ENCODE measurements at places on chromosomes 1 and 21. TPM values are rescaled to one million over a fixed set of nuclear protein-coding genes. Genes with fewer than 3 reads are reported as not detected.

DNA sequence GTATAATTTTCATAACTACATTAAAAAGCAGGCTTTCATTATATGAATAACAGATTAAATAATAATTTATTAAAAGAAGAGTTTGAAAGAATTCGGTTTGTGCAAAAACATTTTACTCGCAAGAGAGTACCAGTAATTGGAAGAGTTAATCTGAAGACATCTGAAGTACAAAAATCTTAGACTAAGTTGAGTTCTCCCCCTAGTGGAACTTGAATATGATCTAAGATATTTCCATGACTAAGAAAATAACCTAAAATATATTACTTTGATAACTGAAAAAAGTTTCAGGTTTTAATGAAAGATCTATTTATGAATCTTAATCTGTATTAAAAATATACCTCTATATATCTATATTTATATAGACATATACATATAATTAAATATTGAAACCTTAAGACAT, 112.5 kb upstream of the GFI1 start:
- peak; percentile 12 for DNase-seq

- no peak for DNase-seq
Measured at GRCh38 chr1:173023343-173023742, 27.4 kb downstream of the TNFSF18 start.

DNA sequence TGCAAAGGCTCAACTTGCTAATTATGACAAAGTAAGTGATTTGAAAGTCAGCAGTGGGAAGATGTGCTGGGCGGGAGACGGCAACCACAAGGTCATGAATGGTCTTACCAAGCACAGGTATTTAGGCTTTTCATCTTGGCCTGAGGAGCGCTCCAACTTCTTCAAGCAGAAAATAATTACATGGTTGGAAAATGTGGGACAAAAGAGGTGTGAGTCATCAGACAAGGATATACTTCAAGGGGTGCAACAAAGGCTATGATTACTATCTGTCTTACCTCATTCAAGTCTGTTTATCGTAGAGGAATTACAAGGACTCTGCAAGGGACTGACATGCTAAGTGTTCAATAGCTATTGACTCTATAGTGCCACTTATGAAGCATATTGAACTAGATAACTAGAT, 2005.7 kb downstream of the MRPL39 start:
- no peak for DNase-seq

- DNase-seq = peak; percentile 10
Measured at GRCh38 chr1:6108937-6109614, 63.4 kb downstream of the KCNAB2 start.

- no peak for DNase-seq
Measured at GRCh38 chr1:235972311-235972689, 92.6 kb downstream of the NID1 start.

- no peak for DNase-seq
Measured at GRCh38 chr1:225156254-225156653, 226.8 kb downstream of the DNAH14 start.

DNA sequence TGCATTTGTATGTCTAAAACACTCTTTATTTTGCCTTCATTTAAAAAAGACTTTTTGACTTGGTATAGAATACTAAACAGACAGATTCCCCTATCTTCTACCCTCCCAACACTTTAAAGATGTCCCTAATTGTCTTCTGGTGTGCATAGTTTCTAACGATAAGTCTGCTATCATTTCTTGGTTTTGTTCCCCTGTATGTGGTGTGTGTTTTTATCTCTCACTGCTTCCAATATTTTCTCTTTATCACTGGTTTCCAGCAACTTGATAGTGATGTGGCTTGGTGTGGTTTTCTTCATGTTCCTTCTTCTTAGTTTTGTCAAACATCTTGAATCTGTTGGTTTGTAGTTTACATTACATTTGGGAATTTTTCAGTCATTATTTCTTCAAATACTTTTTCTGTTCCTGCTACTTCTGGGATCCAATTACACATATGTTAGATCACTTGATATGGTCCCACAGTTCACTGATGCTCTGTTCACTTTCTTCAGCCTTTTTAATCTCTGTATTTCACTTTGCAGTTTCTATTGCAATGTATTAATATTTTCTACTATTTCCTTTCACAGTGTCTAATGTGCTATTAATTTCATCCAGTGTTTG, 23.2 kb downstream of the F5 start:
- DNase-seq = no peak

- no peak for DNase-seq
Measured at GRCh38 chr1:64745181-64745985, 508 bp downstream of the RAVER2 start.

- DNase-seq = peak; percentile 62
Measured at GRCh38 chr1:4932311-4933030, 278.1 kb downstream of the AJAP1 start.

DNA sequence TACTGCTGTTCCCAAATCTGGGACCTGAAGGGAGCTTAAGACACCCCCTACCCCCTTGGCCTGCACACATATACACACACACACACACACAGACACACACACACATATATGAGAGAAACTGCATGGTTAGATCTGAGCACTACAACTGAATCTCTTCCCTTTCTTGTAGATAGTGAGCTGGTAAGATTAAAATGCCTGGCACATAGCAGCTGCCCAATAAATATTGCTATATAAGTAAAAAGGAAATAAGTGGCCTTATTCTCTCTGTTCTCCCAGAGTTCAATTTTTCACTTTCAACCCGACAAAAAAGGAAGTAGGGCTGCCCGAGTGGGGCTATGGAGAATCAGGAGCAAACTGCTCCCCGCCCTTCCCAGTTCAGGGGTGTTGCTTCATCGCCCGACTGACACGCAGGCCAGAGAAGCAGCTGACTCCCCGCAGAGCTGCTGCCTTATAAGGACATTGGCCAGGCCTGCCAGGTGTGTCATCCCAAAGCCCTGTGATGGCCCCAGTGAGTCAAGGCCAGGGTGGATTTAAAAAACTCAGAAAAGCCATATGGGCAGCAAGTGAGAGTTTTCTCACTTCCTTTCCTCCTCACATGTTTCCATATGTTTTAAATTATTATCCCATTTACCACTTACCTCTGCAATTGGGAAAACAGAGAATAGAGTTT, 106.5 kb upstream of the SLC44A3 start:
- peak; percentile 14 for DNase-seq

GRCh38 chr1:160446945-160447600, 46.7 kb downstream of the VANGL2 start:
- DNase-seq = no peak

CLCA1 gene
- not detected for total RNA-seq

CA6 gene
- not detected for total RNA-seq

DMRTA2 gene
- not detected for total RNA-seq

PPIAL4G gene
- not detected for total RNA-seq
